Activated CD8-positive, alpha-beta memory T cell treated with anti-CD3 and anti-CD28 coated beads for 1 hour (primary cell): ENCODE measurements at places on chromosomes 3 and 15.

GRCh38 chr3:112546216-112546759 lies 15.5 kb downstream of the ATG3 start:
- DNase-seq = no peak

DNA sequence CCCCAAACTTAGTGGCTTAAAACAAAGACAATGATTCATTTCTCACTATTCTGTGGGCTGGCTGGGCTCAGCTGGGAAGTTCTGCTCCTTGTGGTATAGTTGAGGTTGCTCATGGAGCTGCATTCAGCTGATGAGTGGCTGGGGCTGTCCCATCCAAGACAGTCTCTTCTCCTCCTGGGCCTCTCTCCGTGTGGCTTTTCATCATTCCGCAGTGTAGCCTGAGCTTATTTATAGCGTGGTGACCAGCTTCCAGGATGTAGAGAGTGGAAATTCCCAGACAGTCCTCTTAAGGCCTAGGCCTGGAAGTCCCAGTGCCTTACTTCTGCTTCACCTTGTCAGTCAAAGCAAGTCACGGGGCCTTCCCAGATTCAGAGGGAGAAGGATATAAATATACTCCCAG lies 136.7 kb upstream of the DAZL start:
- no peak for DNase-seq

- no peak for DNase-seq
Measured at GRCh38 chr15:40545457-40545856, 19.4 kb downstream of the CCDC32 start.

DNA sequence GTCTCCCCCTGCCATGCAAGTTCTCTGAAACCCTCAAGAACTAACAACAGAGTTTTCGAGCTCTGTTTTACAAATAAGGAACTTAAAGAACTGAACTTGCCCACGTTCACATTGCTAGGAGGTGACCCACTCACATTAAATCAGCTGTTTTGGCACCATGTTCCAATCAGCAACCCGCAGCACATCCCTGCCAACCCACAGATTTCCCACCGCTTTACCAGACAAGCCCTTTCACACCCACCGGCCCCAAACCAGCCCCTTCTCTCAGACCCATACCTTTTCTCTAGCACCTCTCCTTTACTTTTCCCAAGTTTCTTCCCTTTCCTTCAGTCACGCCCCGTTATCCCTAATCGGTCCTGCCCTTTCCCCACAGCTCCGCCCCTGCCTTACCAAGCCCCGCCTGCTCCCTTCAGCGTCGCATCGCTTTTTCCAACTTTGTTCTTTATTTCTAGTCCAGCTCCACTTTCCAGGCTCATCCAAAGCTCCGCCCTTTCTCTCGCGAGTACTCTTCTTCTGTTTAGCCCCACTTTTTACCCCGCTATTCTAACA lies 804 bp upstream of the BRPF1 start:
- no peak for DNase-seq

- no peak for DNase-seq
Measured at GRCh38 chr15:96703794-96704550, 373.5 kb downstream of the NR2F2 start.

GRCh38 chr3:38224357-38224756 lies 41.3 kb upstream of the SLC22A13 start:
- no peak for DNase-seq

GRCh38 chr3:138497851-138498250 lies 63.4 kb downstream of the ESYT3 start:
- DNase-seq = no peak

GRCh38 chr3:102974333-102974732 lies 539.5 kb downstream of the ZPLD1 start:
- DNase-seq = no peak

DNA sequence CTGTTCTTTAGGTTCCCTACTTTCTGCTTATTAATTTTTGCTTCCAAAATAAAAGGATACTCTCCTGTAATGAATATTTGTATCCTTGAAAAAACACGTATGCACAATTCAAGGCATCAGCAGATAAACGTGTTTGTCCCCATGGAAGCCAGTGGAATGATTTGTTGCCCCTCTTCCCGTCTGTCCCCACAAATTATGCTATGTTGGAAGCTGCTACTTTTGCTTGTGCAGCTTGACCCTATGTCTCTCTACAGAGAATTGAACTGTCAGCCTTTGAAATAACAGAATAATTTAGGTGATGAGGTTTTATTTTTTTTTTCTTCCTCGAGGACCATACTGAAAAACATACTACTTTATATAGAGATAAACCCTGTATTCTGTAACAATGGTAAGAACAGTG lies 401.5 kb upstream of the GOLIM4 start:
- DNase-seq = no peak

DNA sequence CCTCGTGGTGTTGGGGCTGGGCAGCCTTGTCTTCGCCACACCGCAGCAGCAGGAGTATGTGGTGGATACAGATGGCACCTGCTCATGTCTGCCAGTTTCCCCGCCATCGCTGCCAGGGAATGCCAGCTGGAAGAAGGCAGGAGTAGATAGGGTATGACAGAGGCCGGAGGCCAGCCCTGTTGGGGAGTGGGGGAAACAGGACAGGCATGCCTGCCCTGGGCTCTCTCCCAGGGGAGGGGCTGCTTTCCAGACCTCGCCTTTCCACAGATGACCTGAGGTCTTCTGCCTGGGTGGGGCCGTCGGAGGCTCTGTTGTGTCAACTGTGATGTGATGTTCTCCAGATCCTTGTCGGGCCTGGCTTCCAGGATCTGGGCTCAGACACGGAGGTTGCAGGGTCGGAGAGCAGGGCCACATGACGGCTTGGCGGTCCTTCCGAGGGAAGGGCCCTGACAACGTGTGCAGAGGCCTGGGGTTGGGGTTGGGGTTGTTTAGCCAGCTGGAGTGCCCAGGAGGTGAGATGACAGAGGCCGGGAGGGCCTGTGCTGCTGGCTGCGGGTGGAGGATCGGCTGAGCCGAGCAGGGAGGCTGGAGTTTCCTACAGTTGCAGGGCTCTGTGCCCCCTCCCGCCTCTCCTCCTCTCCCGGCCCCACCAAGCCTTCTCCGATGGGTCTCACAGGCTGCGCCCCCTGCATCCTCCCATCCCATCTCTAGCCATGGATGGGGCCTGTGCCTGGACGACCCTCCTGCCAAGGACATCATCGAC lies 102.0 kb downstream of the TBC1D2B start:
- DNase-seq = no peak

- DNase-seq = no peak
Measured at GRCh38 chr15:68815598-68815997, 5.1 kb downstream of the ANP32A start.

GRCh38 chr3:32882189-32882588 lies 64.4 kb downstream of the TRIM71 start:
- no peak for DNase-seq

DNA sequence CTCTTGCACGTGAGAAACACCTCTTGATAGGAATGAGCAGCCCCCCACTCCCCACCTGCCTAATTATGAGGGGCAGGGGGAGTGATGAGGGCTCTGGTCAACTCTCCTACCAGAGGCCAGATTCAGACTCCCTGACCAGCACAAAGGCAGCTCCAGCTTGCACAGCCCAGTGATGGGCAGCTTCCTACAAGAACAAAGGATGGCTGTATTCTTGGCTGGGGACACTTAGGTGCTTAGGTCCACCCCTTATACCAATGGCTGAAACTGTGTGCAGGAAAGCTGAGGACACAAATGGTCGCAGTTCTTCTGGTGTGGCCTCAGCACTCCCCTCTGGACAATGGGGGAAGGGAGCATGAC lies 81.8 kb downstream of the IQSEC1 start:
- DNase-seq = no peak
